ENCODE measurements at places on chromosomes 6 and 20.

DNA sequence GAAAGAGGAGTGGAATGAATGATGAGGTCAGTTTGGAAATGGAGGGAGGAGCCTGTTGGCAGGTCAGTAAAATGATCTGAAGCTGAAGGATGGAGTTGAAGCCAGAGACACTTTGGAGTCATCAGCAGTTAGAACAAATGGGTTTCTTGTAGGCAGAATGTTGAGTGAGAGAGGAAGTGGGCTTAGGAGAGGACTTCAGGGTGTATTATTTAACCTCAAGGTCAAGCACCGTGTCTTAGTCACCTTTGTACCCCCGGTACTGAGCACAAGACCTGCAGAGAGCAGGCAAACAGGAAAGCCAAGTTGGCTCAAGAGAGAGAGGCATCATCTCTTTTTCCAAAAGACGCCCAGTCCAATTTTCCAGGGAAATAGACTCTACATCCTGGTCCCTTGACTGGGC is 23.3 kb downstream of the C20orf173 start:
- no peak for ATAC-seq

GRCh38 chr6:64439274-64439673 is 803.7 kb downstream of the PHF3 start:
- peak; percentile 22 for ATAC-seq

GRCh38 chr6:135828021-135828420 is 23.5 kb upstream of the PDE7B start:
- no peak for ATAC-seq

- ATAC-seq: peak; percentile 28
Measured at GRCh38 chr6:47897247-47897646, 115.4 kb downstream of the OPN5 start.

- ATAC-seq: no peak
Measured at GRCh38 chr20:35600176-35600992, 15.2 kb upstream of the SPAG4 start.

DNA sequence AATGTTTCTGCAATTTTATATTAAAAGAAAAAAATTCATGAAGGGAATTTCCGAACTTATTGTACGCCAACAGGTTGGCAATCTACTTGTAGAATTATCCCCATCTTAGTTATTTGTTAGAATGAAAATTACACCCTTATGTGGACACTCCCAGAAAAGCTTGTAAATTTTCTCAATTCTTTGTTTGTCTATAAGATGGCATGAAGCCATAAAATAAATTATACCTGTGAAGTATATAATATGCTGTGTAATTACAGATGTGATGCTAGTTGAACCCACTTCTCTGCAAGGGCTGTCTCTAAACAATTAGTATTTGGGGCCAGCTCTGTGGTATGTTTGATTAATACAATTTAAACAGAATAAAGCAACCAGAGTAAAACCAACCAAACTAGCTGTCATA is 52.1 kb upstream of the DSP start:
- ATAC-seq: no peak

GRCh38 chr20:9476637-9477036 is 37.8 kb upstream of the LAMP5 start:
- ATAC-seq: no peak

- ATAC-seq: no peak
Measured at GRCh38 chr20:35587436-35587835, 28.2 kb upstream of the SPAG4 start.

- ATAC-seq: no peak
Measured at GRCh38 chr20:16007164-16007563, 566.1 kb downstream of the KIF16B start.

DNA sequence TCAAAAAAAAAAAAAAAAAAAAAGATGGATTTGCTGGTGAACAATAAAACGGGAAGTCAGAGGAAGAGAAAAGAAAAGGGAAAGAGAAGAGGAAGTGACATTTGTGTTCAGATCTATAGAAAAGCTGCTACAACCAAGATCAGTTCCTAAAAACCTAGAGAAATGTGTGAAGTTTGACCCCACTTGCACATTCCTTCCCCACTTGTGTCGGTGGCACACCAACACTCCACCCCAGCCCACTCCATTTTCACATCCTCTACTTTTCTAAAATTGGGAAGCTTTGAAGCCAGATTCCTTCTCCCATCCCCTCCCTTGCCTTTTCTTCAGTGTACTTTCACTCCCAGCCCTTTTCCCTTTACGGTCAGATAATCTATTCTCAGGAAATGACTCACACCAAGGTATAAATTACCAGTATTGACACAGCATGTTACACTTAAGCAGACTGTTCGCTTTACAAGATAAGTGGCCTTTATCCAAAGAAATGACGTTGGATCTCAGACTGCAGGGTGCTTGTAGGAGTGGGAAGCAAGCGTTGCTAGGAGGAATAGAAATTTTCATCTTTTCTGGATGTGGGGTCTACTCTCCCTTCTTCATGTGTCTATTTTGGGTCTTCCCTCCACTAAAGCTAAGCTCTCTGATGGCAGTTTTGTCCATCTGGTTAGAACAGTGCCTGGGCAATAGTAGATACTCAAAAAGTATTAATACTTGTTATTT is 92.5 kb upstream of the ADGRF1 start:
- peak; percentile 93 for ATAC-seq

- no peak for ATAC-seq
Measured at GRCh38 chr6:84447651-84448050, 220.2 kb upstream of the CEP162 start.

DNA sequence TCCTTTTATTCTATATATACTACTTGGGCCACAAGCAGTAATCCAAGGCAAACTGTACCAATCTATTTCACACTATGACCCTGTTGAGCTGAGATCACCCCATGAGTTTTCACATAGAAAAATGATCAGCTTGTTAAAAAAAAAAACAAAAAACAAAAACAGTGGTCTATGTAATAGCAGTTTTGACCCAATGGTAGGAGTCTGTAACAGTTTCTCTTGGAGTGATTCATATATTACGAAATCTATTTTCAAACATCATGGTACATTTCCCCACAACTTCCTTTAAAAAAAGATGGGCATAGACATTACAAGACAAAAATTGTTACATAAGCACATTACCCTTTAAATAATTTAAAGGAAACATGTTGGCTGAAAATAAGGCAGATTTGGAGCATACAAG is 78.1 kb downstream of the PRSS35 start:
- ATAC-seq: no peak

DNA sequence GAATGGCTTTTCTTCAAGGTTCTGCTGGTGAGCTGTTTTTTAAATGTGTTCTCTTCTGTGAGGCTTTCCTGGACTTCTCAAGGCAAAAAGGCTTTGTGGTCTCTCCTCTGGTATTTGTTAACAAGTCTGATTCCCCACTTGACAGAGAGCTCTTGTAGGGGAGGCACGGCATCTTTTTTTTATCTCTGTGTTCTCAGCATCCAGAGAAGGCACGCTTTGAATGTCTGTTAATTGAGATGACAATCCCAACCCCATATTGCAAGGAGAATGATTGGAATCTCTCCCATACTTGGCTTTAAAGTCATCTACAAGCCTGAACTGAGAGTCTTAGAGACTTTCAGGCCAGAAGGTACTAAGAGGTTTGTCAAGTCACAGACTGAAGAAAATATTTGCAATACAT is 22.6 kb downstream of the EDN1 start:
- no peak for ATAC-seq

- no peak for ATAC-seq
Measured at GRCh38 chr6:45477278-45477677, 99.5 kb upstream of the SUPT3H start.

- ATAC-seq: no peak
Measured at GRCh38 chr6:64383277-64383676, 747.7 kb downstream of the PHF3 start.

DNA sequence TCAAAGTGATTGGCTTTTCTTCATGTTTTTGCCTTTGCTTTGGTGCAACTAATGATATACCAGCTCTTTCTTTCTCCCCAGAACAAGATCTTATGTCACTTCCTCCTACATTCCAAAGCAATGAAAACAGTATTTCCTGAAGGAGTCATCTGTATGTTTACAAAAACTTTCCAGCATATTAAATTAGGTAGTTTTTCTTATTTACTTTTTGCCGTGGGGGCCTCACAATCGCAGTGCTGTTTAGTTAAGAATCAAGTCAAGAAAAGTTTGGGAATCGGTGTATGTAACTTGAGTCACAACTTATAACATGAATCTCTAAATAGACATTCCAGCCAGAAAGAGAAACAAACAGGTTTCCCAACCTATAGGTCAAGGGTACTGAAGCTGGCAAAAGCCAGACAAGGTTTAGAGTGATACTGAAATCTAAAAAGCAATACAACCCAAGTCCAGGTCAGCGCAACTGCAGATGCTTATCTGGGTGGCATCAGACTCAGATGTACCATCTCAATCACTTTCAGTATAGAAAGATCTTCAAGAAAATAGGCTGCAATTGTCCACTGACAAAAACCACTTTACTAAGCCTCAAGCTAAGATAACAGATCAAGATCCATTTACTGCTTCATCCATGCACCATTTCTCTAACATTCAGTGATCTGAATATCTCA is 63.6 kb downstream of the IPCEF1 start:
- ATAC-seq: no peak

DNA sequence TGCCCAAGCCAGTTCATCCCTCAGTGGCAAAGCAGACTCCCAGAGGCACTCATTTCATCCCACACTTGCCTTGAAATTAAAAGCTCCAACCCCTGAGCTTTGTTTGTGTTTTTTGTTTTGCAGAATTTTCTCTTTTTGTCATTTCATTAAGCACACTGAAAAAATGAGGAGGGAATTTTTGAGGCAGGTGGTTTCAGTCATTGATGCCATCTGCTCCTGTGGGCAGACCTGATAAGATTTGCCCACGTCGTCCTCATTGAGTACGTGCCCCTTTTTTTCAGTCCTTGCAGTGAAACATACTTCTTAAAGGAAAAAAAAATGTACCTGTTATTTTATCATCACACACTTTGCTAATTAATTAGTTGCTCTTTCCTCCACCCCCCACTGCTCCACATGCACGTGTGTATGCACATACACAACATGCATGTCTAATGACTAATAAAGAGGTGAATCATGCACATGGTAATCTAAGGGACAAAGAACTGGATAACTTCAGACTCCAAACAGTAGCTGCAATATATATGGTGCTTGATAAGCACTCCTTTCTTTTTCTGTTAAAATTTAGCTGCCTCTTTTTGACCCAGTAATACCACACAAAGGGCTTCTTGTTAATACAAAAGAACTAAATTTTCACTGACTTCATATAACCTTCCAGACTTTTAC is 102.1 kb upstream of the TMEM181 start:
- ATAC-seq: peak; percentile 20

- no peak for ATAC-seq
Measured at GRCh38 chr6:148689168-148689567, 57.7 kb upstream of the UST start.

DNA sequence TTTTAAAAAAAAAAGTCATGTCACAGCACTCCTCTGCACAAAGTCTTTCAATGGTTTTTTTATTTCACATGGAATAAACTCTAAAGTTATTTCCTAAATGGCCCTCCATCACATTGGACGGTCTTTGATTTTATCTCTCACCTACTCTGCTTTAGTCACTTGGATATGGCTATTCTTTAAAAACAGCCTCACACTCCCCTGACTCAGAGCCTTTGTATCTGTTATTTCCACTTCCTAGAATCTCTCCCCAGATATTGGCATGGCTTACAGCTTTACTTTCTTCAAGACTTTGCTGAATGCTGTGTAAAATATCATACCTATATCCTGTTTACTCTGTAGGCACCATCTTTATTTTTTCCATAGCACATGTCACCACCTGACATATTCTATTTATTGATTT is 194.7 kb upstream of the MCHR2 start:
- no peak for ATAC-seq

DNA sequence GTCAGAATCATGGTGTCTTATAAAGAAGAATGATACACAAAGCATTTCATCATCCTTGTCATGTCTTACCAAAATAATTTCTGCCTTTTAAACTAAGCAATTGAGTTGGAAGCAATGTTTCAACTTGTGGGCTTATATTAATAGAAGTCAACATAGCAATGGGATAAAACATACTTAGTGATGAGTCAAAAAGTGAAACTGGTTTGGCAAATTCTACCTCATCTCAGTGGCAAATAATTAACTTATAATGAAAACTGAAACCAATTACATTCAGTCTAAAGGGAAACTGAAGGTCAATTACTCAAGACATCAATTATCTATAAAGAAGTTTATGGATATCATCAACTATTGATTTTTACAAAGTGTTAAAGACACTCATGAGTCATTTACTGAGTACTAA is 463.8 kb downstream of the BMP2 start:
- ATAC-seq: no peak

- ATAC-seq: no peak
Measured at GRCh38 chr20:48366230-48366629, 461.6 kb downstream of the PREX1 start.

DNA sequence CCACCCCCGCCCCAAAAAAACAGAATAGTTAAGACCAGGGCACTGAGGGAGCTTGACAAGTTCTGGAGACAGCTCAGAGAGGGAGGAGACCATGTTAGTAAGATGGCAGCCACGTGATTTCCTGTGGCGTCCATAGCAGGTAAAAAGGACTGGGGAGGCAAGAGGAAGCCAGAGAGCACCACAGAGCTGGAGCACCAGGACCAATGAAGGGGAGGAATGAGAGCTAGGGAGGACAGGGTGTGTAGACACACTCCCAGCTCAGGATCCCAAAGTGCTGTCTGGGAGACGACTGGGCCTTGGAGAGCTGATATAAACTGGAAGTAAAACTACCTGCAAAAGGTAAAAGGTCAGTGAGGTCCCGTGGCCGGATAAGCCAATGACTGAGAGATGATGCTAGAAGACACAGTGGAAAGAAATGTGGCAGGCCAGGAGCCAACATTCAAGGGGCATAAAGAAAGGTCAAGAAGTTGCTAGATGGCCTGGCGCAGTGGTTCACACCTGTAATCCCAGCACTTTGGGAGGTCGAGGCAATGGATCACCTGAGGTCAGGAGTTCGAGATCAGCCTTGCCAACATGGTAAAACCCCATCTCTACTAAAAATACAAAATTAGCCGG is 39.0 kb downstream of the SLC23A2 start:
- ATAC-seq: no peak

GRCh38 chr6:8006208-8006607 is 58.0 kb downstream of the BLOC1S5 start:
- no peak for ATAC-seq

GRCh38 chr6:166592821-166593220 is 6.3 kb upstream of the RAMACL start:
- ATAC-seq: peak; percentile 55

DNA sequence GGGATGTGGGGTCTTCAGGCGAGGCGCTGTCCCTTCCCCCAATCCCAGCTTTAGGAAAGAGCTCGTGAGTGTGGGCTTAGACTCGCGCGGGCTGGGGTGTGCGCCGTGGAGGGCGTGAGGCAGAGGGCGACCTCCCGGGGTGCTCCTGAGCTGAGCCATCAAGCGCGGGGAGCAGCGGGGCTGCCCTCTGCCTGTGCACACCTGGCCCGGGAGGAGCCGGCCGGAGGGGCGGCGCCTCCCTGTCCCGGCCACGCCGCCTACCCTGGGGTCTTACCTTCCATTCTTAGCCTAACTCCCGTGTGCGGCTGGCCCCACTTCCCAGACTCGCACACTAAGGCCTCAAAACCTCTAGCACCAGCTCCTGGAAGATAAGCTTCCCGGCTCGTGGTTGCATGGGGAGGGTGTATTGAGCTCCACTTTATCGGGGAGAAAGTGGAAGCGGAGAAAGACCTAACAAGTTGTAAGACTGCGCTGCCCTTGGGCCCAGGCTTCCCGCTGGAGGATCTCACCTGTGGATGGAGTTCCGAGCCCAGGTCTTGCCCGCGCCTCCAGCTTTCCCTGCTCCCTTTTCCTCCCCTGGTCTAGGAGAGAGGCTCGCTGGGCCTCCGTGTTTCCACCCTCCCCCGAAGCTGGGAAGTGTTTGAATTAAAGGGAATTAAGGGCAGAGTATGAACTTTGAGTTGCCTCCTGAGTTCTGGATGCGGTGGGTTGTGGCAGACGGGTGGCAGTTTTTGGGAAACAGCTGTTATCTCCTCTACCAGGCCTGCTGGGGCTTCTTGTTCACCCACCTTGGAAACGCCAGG is 1.2 kb downstream of the DNMT3B start:
- ATAC-seq: peak; percentile 34

Data from motor neuron (in vitro differentiated cells).